ENCODE measurements at places on chromosomes 2 and 18.

DNA sequence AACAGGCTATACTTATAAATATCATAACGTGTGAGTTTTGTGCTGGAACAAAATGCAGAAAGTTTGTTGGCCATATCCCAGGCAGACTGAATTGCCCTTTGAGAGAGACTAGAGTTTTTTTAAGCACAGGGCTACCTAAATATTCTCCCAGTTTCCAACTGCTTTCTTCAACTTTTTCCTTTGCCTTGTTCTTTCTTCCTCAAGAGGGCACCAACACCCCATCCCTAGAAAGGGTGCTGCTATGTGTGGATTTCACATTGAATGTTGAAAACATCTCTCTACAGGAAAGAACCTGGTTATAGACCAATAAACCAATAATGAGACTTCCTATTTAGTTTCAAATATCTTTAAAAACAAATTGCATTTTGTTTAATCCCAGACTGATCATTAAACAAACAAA lies 87.9 kb downstream of the ICOS start:
- no peak for DNase-seq

GRCh38 chr2:200253639-200254038 lies 52.9 kb upstream of the SPATS2L start:
- no peak for DNase-seq

GRCh38 chr2:114076961-114077360 lies 187.1 kb downstream of the ACTR3 start:
- no peak for DNase-seq

DNA sequence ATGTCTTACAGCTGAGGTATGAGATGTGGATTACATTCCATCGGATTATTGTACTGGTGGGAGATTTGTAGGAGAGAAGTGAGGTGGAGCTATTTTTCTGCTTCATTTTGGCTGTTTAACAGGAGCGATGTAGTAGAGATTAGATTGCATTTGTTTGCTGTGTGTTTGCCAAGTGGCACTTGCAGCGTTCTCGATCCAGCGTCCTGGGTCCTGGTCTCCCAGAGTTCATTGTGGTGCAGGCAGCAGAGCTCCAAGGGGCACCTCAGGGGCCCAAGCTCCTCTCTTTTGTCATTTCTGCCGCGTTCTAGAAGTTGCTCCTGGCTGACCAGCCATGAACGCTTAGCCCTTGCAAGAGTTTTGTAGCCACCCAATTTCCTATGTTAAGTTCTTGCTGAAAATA lies 210.1 kb upstream of the APCDD1 start:
- DNase-seq = no peak

GRCh38 chr2:64681479-64681967 lies 27.8 kb upstream of the SERTAD2 start:
- no peak for DNase-seq

DNA sequence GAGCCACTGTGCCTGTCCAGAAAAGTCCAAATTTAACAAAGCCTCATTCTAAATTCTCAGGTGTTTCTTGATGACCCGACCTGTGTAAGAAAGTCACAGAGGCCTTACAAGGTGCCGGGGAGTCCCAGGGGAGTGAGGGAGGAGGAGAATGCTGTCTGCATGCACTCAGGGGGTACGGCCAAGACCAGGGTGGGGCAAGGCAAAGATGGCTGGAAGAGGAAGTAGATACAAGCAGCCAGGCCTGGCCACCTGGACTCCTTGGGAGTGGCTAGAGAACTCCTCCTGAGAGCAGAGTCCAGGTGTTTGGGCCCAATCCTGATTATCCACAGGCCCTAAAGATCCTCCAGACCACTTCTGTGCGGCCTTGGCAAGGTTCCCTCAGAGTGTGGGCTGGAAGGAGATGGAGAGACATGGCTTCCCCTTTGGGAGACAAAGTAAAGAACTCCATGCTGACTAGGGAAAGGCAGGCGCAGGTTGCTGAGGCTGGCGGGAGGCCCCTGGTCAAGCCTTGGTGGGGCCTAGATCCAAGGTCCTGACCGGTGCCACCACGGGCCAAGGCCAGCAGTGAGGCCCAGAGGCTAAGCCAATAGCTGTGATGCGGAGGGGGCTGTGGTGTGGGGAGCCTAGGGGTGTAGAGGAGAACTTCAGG lies 74.7 kb downstream of the COPS8 start:
- DNase-seq = no peak

GRCh38 chr18:57432140-57432539 lies 3.0 kb upstream of the ONECUT2 start:
- DNase-seq = no peak

GRCh38 chr2:96869822-96870625 lies at the start of gene SEMA4C:
TSS of gene SEMA4C (minus strand) at chr2:96870080. CDS start at chr2:96867886, 2,194 bp downstream.
- peak; percentile 49 for DNase-seq

DNA sequence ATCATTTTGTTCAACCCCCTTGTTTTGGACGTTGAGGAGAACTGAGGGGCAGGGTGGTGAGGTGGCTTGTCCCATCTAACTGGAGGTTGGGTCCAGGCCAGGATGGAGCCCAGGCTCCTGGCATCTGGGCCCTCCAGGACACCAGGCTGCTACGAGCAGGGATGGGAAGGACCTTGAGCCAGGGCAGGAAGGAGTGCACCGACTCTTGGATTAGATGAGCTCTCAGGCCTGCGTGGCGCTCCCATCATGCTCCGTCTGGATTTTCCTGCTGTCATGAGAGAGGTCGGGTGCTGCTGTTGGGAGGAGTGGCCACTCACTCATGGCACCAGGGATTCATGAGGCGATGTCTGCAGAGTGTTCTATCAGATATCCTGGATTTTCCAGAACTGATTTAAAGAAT lies 18.3 kb upstream of the ALLC start:
- no peak for DNase-seq

DNA sequence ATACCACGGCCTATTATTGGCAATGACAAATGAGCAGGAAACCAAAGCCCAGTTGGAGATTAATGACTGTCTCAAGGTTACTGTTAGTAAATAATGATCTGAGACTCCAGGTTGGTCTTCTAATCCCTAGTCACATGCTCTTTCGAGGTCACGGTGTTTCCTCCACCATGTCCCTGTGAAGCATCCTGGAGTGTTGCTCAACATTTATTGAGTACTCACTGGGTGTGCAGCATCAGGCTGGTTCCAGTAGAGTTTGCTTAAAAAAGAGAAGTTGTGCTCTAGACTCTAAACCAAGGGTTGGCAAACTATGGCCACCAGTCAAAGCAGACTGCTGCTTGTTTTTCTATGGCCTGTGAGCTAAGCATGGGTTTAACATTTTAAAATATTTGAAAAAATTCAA lies 263.8 kb upstream of the ATP5MC3 start:
- DNase-seq = no peak

- no peak for DNase-seq
Observed at GRCh38 chr2:53381271-53381670, 386.3 kb upstream of the CHAC2 start.

DNA sequence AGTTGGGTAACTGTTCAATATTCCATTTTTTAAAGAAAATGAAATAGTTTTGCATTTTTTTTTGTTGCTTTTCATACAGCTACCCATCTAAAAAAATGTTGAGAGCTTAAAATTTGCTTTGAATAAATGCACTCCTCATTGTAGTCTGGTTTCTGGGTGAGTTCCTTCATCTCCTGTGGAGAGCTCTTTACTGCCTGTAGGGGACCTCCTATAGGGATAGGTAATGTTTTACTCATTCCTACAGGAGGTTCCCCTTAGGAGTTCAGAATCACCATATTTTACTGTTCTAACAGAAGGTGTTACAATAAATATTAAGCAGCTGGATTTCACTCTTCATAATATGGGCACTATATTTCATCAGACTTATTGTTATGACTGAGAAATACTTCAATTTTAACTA lies 947.3 kb upstream of the CRIM1 start:
- no peak for DNase-seq

DNA sequence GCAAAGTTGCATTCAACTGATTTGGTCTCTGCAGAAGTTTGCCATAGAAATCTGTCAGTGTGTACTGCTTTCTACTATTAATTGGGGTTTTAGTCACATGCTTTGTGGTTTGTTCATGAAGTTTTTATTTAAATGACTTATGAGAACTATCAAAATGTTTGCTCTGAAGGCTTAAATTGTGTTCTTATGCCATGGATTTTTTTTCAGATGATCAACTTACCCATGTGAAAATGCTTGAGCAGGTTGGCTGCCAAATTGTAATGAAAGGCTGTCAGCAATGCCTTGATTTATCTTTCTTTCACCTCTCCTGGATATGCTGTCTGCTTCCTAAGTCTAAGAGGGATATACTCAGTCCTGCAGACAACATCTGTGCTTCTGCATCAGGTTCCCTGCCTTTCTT lies 50.7 kb downstream of the FMNL2 start:
- no peak for DNase-seq

GRCh38 chr18:77671456-77672167 lies 422.0 kb downstream of the GALR1 start:
- DNase-seq = no peak

- DNase-seq = peak; percentile 31
Observed at GRCh38 chr2:37558623-37559022, 112.8 kb downstream of the CDC42EP3 start.

- no peak for DNase-seq
Observed at GRCh38 chr2:29295845-29296244, 180.6 kb downstream of the CLIP4 start.

DNA sequence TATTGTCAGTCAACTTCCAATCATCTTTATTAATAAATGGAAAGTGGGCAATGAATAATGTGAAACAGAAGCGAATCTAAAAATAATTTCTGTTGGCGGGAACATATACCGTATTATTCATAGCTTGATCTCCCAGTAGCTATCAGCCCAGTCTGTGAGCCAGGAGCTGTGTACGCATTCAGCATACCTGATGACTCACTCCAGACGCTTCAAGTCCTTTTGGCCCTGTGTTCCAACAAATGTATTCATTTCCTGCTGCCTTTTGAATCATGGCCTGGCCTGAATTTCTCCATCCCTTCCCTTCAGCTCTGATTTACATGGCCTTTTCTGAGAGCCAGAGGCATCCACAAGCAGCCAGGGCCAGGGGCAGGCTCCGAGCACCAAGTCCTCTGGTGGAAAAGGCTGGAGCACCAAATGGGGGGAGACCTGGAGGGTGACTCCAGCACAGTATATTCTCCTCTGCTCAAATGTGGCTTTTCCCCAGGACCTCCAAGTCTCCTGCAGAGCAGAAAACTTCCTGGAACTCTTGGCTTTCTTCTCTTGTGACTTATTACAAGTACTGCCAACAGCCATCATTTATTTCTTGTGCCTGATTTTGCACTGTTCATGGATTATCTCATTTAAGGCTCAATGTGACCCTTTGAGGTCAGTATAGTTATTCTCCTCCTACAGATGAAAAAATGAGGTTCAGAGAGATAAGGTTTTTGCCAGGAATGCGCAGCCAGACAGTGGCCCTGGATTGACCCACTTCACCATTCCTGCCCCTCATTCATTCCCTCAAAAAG lies 108.7 kb downstream of the EN1 start:
- DNase-seq = no peak

- DNase-seq = no peak
Observed at GRCh38 chr2:136441979-136442714, 323.2 kb upstream of the THSD7B start.

DNA sequence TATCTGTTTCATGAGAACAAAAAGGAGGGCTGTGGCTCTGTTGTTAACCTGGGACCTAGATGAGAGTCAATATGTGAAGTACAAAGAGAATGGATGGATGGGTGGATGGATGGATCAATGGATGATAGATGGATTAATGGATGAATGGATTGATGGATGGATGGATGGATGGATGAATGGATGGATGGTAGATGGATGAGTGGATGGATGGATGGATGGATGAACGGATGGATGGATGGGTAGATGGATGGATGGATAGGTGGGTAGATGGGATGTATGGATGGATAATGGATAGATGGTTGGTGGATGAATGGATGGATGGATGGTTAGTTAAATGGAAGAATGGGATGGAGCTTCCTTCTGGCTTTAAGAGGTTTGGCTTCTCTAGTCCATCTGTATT lies 396.7 kb downstream of the ALK start:
- no peak for DNase-seq

DNA sequence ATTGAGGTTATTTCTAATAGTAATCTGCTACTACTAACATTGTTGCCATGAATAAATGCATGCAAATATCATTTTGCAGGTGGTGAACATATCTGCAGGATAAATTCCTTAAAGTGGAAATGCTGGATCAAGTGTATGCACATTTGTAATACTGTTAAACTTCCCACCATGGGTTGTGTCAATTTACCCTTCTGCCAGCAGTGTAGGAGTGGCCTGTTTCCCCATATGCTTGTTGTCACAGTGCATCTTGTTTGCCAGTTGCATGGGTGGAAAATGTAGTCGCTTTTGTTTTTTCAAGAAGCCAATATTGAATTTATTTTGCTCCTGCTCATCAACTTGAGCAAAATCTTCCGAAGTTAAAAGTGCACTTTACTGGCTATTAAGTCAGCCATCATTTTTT lies 139.0 kb upstream of the ACKR3 start:
- DNase-seq = no peak

- no peak for DNase-seq
Observed at GRCh38 chr2:124112966-124113365, 87.9 kb downstream of the CNTNAP5 start.

- no peak for DNase-seq
Observed at GRCh38 chr2:101300836-101301235, 7.7 kb downstream of the RNF149 start.

- no peak for DNase-seq
Observed at GRCh38 chr18:61853855-61854254, 39.0 kb downstream of the RNF152 start.

DNA sequence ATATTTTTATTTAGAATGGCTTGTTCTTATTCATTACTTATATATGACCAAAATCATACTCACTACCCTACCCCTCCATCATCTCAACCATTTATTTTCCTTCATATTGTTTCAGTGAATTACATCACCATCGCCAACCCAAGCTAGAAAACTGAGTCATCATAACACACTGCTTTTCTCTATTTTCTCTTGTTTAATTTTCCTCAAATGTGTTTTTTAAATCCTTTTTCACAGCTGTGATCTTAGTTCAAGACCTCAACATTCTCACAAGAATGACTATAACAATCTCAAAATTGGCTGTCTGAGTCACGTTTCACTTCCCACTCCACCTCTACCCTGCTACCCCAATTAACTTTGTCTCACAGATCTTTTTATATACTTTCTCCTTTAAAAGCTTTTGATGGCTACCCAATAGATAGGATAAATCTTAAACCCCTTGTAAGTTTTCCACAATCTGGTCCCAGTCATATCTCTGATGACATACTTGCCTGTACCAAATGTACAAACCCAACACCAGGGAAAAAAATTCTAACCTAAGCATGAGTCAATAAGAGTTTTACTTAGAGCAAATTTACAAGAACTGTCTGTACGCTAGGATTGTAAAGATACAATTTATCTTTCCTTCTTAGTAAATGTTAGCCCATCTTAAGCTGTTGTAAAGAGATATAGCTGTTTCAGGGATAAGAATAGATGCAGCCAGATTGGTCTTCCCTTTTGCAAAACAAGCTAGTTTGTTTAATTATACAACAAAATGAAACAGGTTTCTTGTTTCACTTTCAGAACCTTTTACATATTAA lies 635.1 kb upstream of the SLC39A10 start:
- DNase-seq = no peak

Data from stimulated activated naive B cell treated with anti-CD40 and anti-IgM and Interleukin-4, amounts not matched to agents 10 μg/mL and 1 μg/mL and 100 μg/mL, for 72 hours (primary cell).